ENCODE measurements at places on chromosomes 3 and 15. TPM values are rescaled to one million over a fixed set of nuclear protein-coding genes. Genes with fewer than 3 reads are reported as not detected.

DNA sequence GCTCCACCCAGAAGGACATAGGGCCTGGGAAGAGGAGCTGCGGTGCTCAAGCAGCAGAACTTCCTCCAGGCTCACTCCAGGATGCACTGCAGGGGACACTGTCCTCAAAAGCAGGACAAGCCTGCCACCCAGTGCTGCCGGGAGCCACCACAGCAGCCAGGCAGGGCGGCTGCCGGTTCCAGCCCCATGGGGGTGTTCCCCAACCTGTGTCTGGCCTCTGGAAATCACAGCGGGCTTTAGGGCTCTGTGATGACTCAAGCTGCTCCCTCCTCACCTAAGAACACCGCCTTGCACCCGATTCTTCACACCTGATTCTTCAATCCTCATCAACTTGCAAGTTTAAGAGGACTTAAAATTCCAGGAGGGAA is 71.9 kb upstream of the SLC6A11 start:
- no peaks in the 10 kb centered on the region for H3K4me1 ChIP-seq
- H3K36me3 ChIP-seq: no peaks in the 10 kb centered on the region
- H3K27ac ChIP-seq: no peak overlapping the region
- H3K4me3 ChIP-seq: no peak overlapping the region
- H3K27me3 ChIP-seq: peaks cover 29% of the 10 kb centered on the region

LEKR1 gene
- total RNA-seq: 0.68 TPM

- H3K4me3 ChIP-seq: no peak overlapping the region
- no peaks in the 10 kb centered on the region for H3K27me3 ChIP-seq
- DNase-seq: no peak
Observed at GRCh38 chr3:183553334-183554026, 2.0 kb downstream of the KLHL6 start.

- peaks cover 19% of the 10 kb centered on the region for H3K4me1 ChIP-seq
- H3K36me3 ChIP-seq: no peaks in the 10 kb centered on the region
- no peaks in the 10 kb centered on the region for H3K27me3 ChIP-seq
- DNase-seq: no peak
- no peak overlapping the region for H3K4me3 ChIP-seq
Observed at GRCh38 chr15:63434576-63435186, 53.0 kb upstream of the CA12 start.

- no peaks in the 10 kb centered on the region for H3K27me3 ChIP-seq
- no peak overlapping the region for H3K27ac ChIP-seq
- no peak overlapping the region for H3K4me3 ChIP-seq
- H3K4me1 ChIP-seq: no peaks in the 10 kb centered on the region
Observed at GRCh38 chr15:79399606-79400005, 32.5 kb upstream of the MINAR1 start.

GRCh38 chr15:49024840-49025239 is 21.4 kb downstream of the SECISBP2L start:
- H3K4me1 ChIP-seq: no peaks in the 10 kb centered on the region
- no peak overlapping the region for H3K27ac ChIP-seq
- H3K27me3 ChIP-seq: no peaks in the 10 kb centered on the region
- peaks cover 6% of the 10 kb centered on the region for H3K36me3 ChIP-seq

DNA sequence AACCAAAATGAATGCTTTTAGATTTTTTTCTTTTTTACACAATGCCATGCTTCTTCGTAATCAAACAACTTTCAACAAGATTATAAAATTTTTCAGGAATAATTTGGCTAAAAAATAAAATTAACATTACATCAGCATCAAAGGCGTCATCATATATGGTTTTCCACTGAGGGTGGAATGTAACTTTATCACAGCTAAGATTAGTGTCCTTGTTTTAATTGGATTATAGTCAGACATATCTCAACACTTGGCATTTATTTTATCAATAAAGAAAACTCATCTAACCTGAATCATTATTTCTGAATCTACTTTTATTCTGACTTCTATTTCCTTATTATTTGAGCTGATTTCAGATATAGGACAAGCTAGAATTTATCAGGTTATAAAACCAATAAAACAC is 1.6 kb downstream of the NRG4 start:
- no peak for DNase-seq
- H3K27ac ChIP-seq: no peak overlapping the region
- peaks cover 4% of the 10 kb centered on the region for H3K4me1 ChIP-seq
- no peak overlapping the region for H3K4me3 ChIP-seq
- no peaks in the 10 kb centered on the region for H3K27me3 ChIP-seq

CPEB1 gene
- total RNA-seq: 13.2 TPM

GRCh38 chr3:29515451-29515850 is 234.6 kb downstream of the RBMS3 start:
- H3K36me3 ChIP-seq: no peaks in the 10 kb centered on the region
- no peak overlapping the region for H3K27ac ChIP-seq
- no peak for DNase-seq
- no peaks in the 10 kb centered on the region for H3K27me3 ChIP-seq

DAZL gene
- 0.66 TPM for total RNA-seq

- DNase-seq: no peak
- H3K27ac ChIP-seq: peak overlapping the region; percentile 99
- no peaks in the 10 kb centered on the region for H3K4me1 ChIP-seq
- H3K27me3 ChIP-seq: no peaks in the 10 kb centered on the region
- H3K4me3 ChIP-seq: peak overlapping the region; percentile 88
- peaks cover 15% of the 10 kb centered on the region for H3K36me3 ChIP-seq
Observed at GRCh38 chr15:63045465-63045840, 2.9 kb downstream of the TPM1 start.

DNA sequence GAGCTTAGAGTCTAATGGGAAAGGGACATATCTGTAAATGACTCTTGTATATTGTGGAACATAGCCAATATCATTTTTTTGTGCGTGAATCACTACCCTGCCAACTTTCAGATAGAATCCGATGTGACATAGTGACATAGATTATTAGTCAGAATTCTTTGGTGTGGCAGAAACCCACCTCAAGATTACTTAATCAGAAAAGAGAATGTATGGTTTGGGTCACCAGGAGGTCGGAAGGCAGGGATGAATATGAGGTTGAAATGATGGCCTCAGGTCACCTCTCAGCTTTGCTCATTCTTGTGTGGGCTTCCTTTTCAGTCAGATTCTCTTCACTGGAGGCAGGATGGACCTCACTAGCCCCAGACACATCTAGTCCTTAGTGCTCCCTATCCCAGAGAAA is 41.4 kb downstream of the SNAPC5 start:
- H3K4me3 ChIP-seq: no peak overlapping the region
- H3K27ac ChIP-seq: no peak overlapping the region
- H3K4me1 ChIP-seq: no peaks in the 10 kb centered on the region

DNA sequence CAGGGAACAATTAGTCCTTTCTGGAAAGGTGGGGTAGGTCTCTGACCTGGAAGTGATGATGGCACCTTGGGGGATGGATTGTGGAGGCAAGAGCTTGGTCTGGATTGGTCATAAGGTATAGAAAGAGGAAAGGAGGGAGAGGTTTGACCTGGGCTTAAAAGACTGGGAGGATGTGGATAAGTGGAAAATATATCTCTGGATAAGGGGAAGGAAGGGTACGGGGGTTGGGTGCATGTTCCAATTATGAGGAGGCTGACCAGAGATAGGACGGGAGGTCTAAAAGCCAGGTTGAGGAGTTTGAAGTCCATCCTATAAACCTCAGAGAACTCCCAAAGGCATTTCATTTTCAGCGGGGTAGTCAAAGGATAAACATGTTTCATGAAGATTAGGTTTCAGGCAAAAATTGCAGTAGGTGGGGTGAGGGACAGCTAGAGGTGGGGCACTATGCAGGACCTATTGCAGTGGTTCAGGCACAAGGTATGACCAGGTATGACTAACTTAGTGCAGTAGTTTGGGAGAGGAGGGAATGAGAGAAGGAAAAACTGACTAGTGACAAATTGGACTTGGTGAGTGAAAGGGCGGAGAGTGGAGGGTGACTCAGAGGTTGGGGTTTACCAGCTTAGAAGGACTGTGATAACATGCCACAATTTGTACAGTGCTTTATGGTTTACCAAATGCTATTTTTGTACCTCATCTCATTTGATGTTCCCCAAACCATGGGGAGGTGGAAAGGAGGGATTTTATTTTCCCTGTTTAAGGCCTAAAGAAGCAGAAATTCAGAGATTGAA is 10.7 kb downstream of the PDE8A start:
- no peak overlapping the region for H3K4me3 ChIP-seq
- DNase-seq: no peak
- H3K27ac ChIP-seq: no peak overlapping the region
- no peaks in the 10 kb centered on the region for H3K36me3 ChIP-seq

- no peaks in the 10 kb centered on the region for H3K27me3 ChIP-seq
- DNase-seq: no peak
- no peak overlapping the region for H3K27ac ChIP-seq
- no peak overlapping the region for H3K4me3 ChIP-seq
- no peaks in the 10 kb centered on the region for H3K4me1 ChIP-seq
Observed at GRCh38 chr3:172002512-172003078, 36.8 kb upstream of the FNDC3B start.

DNA sequence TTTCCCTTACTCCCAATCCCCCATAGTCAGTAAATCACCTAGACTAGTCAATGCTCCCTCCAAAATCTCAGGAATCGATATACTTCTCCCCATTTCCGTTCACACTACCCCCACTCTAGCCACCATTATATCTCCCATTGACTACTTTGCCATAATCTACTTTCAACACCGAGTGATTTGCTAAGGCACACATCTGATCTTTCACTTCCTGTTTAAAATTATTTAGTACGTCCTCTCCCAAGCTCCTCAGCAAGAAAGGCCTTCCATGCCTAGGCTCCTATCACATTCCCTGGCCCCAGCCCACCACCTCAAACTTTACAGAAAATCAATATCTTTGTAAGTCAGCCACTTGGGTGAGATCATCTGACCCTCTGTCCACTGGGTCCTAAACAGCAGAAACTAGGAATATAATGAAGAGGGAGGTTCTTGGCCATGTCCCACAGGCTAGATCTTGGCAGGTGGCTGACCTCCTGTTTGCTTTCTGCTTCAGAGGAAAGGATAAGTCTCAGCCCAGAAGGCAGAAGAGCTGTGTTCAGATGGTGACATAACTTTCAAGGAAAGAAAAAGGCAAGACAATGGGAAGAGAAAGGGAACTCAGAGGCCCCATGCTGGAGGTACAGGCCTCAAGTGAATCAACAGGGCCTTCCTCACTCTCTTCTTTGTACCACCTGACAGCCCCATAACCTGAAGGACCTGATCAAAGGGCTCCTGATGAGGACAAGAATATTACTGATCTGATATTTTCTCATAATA is 103.0 kb downstream of the RPL22L1 start:
- no peaks in the 10 kb centered on the region for H3K36me3 ChIP-seq
- no peaks in the 10 kb centered on the region for H3K27me3 ChIP-seq
- H3K4me3 ChIP-seq: no peak overlapping the region
- H3K4me1 ChIP-seq: no peaks in the 10 kb centered on the region

UBL7 gene
- 61.8 TPM for total RNA-seq

NPAP1 gene
- total RNA-seq: 0.41 TPM

- no peaks in the 10 kb centered on the region for H3K4me1 ChIP-seq
- H3K27ac ChIP-seq: no peak overlapping the region
- no peak for DNase-seq
- H3K36me3 ChIP-seq: no peaks in the 10 kb centered on the region
Observed at GRCh38 chr3:2526926-2527325, 428.3 kb downstream of the CNTN4 start.
